ENCODE measurements at places on chromosomes 16 and 17.

GRCh38 chr16:21959050-21959449 is 5.9 kb downstream of the UQCRC2 start:
- no peak for DNase-seq

DNA sequence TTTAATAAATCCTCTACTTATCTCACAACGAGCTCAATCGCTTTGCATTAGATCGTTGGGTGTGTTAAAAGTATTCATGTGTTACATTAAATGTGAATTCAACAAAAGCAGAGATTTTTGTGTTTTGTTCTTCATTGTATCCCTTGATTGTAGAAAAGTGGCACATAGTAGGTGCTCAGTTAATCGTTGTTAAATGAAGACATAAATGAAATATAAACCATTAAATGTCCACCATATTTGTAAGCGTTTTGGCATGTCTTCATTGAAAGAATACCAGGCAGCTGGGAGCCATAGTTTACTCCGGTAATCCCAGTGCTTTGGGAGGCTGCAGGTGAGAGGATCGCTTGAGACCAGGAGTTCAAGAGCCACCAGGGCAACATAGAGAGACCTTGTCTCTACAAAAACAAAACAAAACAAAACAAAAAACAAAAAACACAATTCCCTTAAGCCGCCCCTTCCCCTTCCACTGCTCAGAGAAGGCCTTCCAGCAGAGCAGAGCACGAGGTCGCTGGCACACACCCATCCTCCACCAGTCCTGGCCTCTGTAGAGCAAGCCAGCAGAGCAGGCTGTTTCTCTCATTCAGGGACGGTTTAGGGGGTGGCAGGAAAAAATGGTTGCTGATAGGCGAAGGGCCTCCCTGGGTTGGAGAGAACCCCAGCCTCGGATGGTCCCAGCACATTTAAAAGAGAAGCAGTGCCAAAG is 673 bp upstream of the CHD9 start:
- no peak for DNase-seq

DNA sequence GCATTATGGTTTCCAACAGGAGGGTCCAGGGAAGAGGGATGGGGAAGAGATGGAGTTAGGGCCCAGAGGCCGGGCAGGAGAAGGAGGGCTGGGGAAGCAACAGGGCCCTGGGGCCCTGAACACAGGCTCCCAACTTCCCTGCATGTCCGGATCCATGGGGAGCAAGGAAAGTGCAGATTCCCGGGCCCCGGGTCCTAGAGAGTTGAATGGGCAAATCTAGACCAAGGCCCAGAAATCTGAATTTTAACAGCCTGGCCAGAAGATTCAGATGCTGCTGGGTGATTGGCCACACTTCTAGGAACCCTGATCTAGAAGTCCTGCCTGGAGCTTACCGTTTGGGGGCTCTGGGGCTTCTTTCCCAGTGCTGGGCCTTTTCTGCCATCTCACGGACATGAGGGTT is 13.2 kb downstream of the MGAT5B start:
- DNase-seq, result no peak

GRCh38 chr16:54142787-54143186 is 143.8 kb downstream of the IRX3 start:
- DNase-seq, result no peak

- DNase-seq, result no peak
These were observed 21.7 kb downstream of the PPL start for GRCh38 chr16:4915226-4915761.

DNA sequence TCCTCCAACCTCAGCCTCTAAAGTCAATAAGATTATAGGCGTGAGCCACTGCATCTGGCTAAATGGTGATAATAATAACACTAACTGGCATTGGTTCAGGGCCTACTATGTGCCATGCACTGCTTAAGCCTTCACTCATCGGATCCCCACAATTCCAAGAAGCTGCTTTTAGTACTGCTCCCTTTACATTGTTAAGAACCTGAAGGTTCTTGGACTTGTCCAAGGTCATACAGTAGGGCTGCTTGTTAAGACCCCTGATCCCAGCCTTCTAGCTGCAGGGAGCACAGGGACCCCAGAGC is 6.6 kb downstream of the SREBF1 start:
- no peak for DNase-seq

GRCh38 chr17:69501591-69502468 is 87.3 kb downstream of the MAP2K6 start:
- DNase-seq, result no peak

GRCh38 chr17:61496174-61496956 is 44.1 kb downstream of the TBX4 start:
- no peak for DNase-seq

- DNase-seq, result no peak
These were observed 10.4 kb downstream of the KPNB1 start for GRCh38 chr17:47660064-47660492.

GRCh38 chr17:63316100-63316499 is 130.0 kb downstream of the CYB561 start:
- DNase-seq, result no peak

- DNase-seq, result no peak
These were observed 426.0 kb upstream of the CDH11 start for GRCh38 chr16:65547772-65548446.

DNA sequence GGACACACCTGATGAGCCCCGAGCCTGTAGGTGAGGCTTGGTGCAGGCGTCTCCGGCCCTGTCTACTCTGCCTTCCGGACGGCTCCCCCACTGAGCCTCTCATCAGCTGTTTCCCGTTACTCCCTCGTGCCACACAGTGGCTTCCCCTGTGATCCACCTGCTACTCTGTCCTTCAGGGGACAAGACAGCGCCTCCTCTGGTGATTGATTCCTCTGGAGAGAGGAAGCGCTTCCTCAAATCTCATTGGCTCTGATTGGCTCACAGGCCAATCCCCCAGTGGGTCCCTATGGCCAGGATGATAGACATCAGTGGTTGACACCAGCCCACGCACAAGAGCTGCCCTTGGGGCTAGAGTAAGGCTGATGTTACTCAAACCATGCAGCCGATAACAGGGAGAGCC is 24.0 kb downstream of the RNF213 start:
- no peak for DNase-seq

- DNase-seq, result no peak
These were observed 8.7 kb upstream of the SDK2 start for GRCh38 chr17:73652886-73653480.

- no peak for DNase-seq
These were observed 207.3 kb downstream of the HS3ST3B1 start for GRCh38 chr17:14508156-14508555.

- no peak for DNase-seq
These were observed 144.0 kb downstream of the SOX9 start for GRCh38 chr17:72264682-72265405.

- DNase-seq, result peak; percentile 68
These were observed 720 bp upstream of the ZPBP2 start for GRCh38 chr17:39867084-39867879.

DNA sequence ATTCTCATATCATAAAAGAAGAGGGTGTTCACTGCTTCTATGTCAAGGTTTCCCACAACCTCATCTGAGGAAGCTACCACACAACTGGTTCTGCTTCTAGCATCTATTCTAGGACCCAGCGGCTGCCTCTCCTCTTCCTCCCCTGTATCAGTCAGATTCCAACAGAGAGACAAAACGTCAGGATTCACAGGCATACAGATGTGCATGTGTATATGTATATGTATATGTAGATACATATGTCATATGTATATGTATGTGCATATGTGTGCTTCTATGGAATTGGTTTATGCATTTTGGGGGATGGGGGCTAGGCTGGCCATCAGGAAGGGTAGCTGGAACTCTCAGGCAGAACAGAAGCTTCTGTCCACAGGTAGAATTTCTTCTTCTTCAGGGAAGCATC is 37.4 kb upstream of the NLRP1 start:
- no peak for DNase-seq

- peak; percentile 17 for DNase-seq
These were observed 42.8 kb upstream of the GSE1 start for GRCh38 chr16:85570213-85570734.

DNA sequence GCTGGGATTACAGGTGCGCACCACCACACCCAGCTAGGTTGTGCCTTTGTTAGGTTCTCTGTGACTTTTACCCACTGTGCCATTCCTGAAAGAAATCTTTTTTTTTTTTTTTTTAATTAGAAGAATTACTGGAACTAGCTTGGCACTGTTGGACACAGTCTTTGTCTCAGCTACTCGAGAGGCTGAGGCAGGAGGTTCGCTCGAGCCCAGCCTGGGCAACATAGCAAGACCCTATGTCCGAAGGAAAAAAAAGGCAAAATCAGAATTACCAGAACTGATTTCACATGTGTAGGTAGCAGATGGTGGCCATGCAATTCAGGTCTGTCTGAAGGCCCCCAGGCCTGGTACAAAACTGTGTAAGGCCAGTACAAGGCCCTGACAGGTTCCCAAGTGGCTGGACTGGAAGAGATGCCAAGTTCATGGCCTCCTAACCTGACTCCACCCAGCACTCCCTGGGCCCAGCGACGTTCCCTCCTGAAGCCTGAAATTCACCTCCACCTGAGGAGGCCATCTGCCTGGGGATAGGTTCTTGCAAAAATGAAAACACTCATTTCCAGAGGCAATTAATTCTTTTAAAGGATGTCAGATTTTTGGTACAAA is 23.0 kb downstream of the CARHSP1 start:
- no peak for DNase-seq

DNA sequence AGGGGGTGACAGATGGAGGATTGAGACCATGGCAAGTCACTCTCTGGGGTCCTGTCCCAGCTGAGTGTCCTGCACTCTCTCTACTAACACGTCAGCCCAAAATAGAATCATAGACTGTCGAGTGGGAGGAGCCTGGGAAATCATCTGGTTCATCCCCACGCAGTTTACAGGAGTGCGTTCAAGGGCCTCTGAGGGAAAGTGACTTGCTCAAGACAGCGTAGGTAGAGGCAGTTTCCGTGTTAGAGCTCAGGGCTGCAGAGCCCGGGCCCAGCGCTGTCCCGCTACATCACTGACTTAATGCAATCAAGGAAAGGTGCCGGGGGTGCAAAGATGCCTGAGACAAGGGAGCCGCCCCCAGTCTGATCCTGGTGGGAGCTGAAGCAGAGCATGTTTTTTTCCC is 10.3 kb downstream of the GSG1L2 start:
- DNase-seq, result no peak

DNA sequence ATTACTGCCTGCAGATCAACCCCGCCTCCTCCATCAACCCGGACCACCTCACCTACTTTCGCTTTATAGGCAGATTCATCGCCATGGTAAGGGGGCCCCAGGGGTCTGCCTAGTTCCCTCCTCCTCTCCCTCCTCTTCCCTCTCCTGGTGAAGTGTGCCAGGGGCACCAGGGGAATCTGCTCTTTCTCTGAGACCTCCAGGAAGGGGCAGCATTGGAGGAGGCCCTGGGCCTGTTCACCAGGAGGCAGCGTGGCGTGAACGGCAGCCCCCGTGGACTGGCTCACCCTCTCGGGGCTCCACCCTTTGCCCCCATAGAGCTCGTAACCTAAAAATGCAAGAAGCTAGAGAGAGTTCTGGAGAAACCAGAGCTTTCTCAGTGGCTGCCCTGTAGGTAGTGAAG is 17.1 kb upstream of the CLEC18A start:
- no peak for DNase-seq

DNA sequence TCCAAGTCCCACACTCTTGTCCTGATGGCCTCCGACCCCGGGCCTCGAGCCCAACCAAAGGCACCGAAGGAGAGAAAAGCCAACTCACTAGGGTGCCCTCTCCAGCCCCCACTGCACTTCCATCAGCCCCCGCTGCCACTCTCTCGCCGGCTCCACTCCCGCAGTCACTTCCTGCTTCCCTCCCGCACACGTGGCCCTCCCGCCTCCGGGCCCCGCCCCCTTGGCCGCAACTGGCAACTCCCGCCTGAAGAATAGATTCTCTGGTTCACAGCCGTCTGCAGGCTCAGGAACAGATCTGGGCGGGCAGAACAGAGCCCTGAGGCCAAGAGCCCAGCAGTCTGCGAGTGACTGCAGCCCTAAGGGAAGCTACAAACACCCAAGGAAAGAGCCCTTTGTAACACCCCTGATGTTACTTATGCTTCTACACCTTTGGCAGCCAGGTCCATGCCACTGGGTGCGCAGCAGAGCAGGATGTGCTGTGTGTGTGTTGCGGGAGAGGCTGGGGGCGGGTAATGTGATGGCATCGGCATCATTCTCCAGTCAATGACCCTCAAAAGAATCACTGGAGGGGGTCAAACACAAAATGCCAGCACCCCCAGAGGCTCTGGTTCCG is at the start of gene SLC39A11:
SLC39A11 (minus strand) TSS at position 166 of the 613 bp plus-strand sequence. CDS start 3,924 bp downstream, outside the sequence.
- peak; percentile 90 for DNase-seq

GRCh38 chr16:83954577-83955016 is 1.6 kb downstream of the OSGIN1 start:
- DNase-seq, result no peak

DNA sequence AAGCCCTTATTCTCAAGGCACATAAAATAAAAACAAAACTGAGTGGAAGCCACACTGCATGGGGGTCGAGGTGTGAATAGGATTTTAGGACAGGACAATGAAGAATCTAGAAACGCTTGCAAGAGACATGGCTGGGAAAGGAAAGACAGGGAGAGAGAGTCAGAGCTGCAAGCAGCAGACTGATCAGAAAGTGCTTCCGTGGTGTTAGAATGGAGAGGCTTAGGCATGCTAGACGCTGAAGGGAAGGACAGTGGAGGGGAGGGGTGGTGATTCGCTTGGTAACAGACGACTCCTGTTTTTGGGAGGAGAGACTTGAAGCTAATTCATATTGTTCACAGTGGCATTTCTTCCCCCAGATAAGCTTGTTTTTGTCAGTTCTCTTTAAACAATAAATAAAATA is 173.5 kb downstream of the AIPL1 start:
- no peak for DNase-seq

DNA sequence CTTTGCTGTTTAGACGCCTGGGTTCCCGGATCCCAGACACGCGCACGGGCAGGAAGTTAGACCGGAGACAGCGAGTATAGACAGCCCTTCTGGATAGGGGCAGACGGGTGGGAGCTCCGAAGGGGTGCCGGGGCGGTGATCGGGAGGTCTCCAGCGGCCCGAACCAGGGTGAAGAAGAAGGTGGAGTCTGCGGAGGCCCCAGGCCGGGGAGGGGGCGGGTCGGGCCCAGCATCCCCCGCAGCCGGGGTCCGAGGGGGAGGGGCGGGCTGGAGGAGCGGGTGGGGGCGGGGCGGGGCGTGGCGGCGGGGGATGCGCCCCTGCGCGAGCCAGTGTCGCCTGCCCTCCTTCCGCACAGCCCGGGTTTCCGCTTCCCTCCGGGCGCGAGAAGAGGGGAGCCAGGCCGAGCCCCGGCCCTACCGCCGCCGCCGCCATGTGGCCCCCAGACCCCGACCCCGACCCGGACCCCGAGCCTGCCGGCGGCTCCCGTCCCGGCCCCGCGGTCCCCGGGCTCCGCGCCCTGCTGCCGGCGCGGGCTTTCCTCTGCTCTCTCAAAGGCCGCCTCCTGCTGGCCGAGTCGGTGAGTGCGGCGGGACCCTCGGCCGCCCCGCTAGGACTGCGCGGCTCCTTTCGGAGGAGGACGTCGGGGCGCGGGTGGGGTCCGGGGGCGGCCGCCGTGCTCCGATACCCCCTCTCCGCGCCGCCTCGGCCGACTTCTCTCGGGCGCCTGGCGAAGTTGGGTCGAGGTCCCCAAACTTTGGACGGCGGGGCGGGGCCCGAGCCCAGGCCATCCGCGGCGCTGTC is at the start of gene CMTM3:
CMTM3 (plus strand) TSS at position 329 of the 801 bp plus-strand sequence; CDS start at position 431, 102 bp downstream.
- peak; percentile 76 for DNase-seq
